ENCODE measurements at places on chromosomes 2 and 18.

DNA sequence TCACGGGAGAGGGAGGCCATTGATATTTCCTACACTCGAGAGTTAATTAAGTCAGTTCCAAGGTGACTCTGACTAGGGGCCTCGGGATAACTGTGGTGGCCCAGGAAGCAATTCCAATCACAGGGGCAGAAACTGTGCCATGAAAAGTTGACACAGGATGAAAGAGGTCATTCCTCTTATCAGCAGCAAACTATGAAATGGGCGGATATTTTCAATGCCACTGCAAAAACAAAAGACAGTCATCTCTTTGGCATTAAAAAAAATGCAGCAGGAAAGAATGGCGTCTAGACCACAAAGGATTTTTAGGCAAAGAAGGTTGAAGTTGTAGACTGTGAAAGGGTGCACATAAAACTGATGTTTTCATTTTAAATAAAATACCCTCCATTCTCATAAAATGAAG, 50.0 kb downstream of the TGIF1 start:
- DNase-seq = no peak

DNA sequence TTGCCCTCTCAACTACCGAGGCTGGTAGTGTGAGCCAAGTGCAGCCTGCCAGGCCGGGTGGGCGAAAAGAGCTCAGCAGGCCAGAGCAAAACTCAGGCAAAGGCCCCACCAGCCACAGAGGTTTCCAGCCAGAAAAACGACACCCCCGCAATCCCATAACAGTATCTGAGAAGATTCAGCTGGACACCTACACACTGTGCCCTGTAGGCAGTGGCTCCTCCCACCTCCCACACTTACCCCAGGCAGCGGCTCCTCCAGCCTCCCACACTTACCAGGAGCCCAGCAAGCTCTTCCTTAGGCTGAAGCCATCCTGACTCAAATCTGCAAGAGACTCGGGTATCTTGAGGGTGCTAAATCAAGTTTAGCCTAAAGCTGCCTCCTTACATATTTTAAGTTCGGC, 15.6 kb upstream of the TMEM18 start:
- no peak for DNase-seq

DNA sequence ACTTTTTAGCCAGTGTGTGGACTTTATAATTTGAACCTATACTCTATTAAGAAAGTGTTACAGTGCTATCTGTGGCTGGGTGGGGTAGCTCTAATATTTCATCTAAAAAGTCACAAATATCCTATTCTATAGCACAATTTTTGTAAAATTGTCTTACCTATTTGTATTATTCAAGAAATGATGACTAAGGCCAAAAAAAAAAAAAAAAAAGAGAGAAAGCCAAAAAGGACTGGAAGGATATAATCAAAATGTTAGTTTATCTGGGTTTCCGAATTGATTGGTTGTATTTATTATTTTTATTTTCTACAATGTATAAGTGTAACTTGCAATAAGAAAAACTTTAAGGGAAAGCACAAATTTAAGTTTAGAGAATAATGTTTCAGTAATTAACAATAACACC, 5.5 kb downstream of the ARL6IP6 start:
- no peak for DNase-seq

- no peak for DNase-seq
Measured at GRCh38 chr18:41842886-41843285, 112.1 kb upstream of the PIK3C3 start.

DNA sequence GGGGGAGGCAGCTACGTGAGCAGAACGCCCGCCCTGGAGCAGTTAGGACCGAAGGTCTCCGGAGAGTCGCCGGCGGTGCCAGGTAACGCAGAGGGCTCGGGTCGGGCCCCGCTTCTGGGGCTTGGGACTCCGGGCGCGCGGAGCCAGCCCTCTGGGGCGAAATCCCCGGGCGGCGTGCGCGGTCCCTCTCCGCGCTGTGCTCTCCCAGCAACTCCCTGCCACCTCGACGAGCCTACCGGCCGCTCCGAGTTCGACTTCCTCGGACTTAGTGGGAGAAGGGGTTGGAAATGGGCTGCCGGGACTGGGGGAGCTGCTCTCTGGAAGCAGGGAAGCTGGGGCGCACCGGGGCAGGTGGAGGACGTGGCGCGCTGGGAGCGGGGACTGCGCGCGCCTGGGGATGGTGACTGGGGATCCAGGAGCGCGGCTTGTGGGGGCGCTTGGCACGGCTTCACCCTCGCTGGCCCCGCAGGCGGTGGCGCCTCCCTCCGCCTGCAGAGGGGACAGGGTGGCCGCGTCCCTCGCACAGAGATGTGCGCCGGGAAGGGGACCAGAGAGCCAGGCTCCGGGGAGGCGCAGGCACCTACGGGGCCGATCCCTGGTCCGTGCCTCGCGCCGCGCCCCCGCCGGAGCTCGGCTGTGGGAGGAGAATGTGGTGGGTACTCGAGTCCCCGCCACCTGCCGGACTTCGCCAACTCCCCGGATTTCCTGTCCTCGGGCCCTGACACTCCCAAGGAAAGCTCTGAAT, 688 bp downstream of the CDH20 start:
- DNase-seq = no peak

GRCh38 chr18:48767090-48767690, 183.6 kb downstream of the SMAD7 start:
- no peak for DNase-seq

- DNase-seq = no peak
Measured at GRCh38 chr18:3177902-3178687, 41.7 kb downstream of the MYOM1 start.

DNA sequence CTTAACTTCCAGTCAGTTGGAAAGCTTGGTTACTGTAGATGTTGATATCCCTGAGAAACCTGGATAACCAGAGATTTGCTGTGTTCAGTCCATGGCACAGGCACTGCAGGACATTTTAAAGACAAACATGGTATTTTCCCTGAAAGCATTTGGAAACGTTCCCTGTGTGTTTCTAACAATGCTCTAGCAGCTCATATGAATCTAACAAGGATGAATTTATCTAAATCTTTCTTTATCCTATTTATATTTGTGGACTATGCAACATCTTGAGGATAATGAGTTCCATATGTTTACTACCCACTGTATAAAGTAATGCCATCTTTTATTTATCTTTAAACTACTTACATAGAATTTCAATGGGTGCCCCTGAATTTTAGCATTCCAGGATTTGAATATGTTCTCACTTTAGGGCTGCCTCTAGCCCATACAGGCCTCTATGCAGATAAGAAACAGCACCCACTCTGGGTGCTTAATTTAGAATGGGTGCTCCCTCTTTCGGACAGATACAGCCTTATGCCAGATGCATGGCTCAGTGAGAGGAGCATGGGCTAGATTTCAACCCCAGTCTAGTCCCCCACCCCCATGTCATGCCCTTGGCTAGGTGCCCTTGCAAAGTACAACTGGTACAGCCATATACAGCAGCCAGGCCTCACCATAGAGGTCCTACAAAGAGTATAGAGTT, 50.6 kb upstream of the NEMP2 start:
- DNase-seq = no peak

GRCh38 chr2:213259266-213259665, 25.0 kb upstream of the SPAG16 start:
- DNase-seq = no peak

DNA sequence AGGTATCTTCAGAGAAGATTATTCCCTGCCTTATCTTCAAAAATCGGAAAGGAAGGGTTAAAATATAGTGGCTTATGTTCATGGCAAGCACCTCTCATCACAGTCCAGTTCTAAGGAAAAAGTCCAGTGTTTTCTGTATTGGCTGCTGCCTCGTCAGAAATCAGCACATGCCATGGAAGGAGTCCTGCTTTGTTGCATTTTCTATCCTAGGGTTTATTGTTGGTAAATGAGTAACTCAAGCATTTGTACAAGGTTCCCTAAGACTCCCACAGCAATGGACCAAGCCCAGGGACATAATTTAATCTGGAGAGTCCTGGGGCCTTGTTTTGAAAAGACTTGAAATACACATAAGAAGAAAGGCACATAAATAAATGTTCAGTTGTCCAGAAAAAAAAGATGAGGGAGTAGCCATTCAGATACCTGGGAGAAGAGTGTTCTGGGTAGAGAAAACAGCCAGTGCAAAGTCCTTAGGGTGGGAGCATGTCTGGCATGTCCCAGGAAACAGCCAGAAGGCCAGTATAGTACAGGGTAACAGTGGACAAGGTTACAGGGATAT, 26.4 kb downstream of the NBEAL1 start:
- DNase-seq = no peak

DNA sequence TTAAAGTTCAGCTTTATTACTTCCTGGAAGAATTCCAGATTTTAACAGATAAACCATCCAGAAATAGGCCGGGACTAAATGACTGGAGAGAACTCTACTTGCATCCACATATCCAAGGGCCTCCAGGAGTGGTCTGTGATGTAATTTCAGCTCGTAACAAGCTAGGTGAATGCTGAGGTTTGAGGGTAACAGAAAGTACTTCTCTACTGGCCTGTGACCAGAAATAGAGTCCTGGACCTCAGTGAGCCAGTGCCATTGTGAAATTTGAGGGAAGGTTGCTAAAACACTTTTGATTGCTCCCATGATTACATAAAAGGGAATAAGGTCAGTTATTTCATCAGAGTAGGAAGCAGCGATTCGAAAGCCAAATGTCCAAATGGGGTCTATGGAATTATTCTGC, 158.1 kb downstream of the DOCK10 start:
- no peak for DNase-seq

GRCh38 chr2:51032751-51033330, 909 bp upstream of the NRXN1 start:
- no peak for DNase-seq

- no peak for DNase-seq
Measured at GRCh38 chr2:133315280-133315679, 253.0 kb downstream of the NCKAP5 start.

- DNase-seq = no peak
Measured at GRCh38 chr2:190280565-190281350, 38.9 kb downstream of the HIBCH start.

DNA sequence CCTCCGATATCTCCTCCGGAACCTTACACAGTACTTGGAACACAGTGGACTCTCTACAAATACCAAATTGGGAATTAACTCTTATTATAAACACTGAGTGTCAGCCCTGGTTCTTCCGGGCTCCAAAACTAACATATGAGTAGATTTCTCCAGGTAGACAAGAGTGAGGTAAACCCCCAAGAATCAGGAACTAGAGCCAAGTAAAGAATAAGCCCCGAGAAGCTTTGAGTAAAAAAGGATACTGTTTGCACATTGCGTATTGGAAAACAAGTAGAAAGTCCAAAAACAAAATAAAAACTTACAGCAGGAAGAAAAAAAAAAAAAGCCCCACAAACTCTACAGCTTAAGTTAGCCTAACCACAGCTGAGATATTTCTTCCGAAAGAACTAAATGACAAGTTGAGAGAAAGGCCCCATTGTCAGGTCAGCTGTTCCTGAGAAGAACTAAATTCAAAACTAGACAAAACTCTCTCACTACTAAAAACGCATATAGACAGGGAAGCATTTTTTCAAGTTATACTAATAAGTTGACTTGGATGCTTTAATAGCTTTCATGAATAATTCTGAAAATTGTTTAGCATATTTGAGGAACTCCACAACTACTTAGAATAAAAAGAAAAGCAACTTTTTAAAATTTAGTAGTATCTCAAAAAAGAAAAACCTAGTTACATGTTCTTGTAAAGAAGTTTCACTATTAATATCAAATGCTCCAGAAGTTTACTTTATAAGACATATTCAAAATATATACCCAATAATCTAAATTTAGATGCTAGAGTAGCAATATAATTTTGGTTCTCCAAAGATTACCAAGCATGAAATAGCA, 4.3 kb upstream of the HAAO start:
- no peak for DNase-seq

- no peak for DNase-seq
Measured at GRCh38 chr2:12787891-12788801, 71.4 kb downstream of the TRIB2 start.

GRCh38 chr2:68943581-68944568, 8.8 kb downstream of the GKN2 start:
- DNase-seq = peak; percentile 59

Data from body of pancreas (tissue), 4 donors.